ENCODE measurements at places on chromosomes 12 and 14.

GRCh38 chr12:12606781-12607589 is 4.7 kb upstream of the CREBL2 start:
- DNase-seq = no peak

DNA sequence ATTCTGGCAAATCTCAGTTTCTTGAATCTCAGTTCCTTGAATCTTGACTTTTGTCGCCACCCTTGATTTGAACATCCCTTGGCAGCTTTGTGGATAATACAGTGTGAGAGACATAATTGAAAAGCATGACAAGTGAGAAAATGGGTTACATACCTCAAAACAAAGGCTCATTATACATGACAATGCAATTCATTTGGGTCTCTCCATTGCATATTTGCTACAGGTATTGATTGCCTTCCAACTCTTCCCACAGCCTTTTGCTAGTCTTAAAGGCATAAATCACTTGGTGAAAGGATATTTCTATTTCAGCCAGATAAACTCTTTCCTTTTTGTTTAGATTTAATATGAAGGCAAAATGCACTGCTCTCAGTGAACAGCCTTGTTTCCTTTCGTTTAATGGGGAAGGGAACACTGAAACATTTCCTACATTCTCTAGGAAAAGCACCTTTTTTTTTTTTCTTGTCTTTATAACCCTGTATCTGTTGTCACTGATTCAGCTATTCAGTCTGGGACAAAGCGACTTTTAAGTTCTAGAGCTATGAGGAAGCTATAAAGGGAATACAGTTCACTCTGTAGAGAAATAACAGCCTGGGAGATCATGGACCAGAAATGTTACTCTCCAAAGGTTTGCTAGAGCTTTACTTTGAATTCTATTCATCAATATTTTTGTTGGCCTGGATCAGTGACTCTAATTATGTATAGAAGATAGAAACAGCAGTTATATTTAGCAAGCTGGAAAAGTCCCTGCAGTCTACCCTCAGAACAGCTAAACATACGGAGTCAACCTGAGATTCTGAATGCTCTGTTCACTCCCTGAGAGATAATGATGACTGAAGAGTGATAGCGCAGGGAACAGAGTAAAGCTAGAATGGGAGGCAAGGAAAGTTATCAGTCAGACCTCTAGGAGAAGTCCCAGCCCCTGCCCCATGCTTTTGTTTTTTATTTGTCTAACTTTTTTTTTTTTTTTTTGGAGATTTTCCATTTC is 311.4 kb downstream of the RGS6 start:
- DNase-seq = no peak

DNA sequence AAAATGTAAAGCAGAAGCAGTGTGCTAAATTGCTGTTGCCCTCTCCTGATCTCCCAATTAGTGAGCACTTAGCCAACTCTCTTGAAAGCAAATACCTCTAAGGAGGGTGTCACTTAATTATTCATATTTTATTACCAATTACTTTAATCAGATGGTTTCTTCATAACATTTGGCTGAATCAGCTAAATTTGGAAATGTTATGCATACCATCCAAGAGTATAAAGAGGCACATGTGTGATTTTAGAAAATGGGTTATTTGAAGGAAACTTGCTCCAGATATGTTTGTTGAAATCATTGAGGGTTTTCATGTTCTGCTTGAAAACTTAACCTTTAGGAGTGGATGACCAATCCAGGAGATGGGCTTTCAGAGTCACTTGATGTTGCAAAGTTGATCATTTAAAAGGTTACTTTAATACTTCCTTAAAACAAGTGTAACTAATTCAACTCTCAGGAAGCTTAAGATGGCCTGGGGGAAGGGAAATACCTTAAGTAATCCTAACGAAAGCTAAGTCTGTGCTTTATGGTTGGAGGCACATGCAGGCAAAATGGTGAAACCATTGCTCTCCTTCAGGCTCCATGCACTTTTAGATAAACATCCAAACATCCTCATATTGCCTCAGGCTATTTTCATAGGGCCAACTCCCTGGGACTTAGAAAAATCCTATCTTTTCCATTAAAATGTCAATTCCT is 434.5 kb downstream of the MDGA2 start:
- DNase-seq = no peak

DNA sequence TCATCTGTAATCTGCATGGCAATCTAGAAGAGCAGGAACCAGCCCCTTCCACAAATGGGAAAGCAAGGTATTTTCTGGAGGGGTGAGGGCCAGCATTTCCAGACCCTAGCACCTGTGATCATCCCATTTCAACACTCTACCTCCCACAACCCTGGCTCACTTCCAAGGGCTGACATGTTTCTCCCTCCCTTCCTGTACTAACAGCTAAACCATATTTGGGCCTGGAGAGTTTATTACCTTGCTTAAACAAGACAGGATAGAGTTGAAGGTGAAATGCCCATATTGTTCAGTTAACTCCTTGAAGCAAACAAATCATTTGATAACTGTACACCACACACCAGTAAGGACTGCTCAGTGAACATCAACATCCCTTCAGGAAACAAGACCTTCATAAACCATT is 158.4 kb downstream of the PPM1H start:
- DNase-seq = no peak

DNA sequence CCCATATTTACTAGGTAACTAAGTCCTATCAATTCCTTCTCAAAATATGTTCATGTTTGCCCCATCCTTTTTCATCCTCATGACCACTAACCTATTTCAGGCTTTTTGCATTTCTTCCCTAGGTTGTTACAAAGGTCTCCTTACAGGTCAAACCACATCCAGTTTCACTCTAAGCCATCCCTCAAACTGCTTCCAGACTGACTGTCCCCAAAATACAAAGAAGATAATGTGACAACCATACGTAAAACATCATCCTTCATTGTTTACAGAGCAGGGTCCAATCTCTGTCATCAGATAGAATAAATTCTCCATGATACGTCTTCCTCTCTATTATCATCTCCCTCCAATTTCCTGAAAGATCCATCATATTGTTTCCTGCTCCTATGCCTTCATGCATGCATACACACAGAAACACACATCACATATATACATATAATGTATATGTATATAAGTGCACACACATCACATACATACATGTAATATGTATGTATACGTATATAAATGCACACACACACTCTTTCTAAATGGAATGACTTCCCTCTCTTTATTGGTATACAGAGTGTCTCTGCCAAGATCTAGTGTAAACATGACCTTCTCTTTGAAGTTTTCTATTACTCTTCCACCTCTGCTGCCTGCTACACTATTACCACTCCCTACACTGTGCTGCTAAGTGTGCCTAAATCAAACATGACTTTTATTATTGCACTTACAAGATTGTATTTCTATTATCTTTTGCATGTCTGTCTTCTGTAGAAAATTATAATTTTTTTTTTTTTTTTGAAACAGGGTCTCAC is 30.7 kb upstream of the EPS8 start:
- no peak for DNase-seq

DNA sequence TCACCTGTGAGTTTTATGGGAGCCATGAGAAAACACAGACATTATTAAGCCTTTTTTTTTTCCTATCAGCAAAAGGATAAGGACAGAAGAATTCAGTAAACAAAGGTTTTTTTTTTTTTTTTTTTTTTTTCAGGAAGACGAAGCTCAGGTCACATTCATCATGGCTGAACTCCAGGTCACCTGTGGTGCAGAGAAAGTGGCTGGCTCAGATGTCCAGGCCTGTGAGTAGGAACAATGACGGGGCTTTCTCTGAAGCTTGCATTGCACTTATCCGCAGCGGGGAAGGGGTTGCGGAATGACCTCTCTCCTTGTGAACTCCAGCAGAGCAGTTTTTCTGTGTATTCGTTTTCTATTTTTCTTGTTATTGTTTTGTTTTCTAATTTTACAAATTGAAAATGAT is 759.6 kb upstream of the TMEM132C start:
- no peak for DNase-seq

DNA sequence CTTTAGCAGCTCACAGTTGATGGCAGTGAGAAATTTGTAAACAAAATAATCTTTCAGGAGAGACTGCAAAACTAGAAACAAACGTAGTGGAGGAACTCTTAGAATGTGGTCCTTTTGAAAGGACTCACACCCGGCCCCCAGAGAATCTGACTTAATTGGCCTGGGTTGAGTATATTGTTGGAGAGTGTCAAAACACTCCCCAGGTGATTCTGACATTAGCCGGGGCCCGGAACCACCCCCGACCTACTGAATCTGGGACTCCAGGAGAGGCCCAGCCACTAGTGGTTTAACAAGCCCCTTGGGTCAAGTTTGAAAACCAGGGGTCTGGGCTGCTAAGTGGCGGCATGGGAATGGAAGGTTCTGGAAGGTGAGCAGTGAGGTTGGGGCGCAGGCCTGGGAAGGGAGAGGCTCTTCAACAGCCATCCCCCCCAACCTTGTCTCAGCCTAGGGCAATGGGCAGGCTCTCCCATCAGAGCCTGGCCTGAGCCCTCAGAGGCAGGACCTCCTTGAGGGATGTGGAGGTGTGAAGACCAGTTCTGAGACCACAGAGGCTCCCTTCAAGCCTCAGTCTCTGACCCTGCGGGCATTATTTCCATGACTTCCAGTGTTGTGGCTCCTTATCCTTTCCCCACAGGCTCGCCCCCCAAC is 1.1 kb upstream of the ELK3 start:
- DNase-seq = no peak

DNA sequence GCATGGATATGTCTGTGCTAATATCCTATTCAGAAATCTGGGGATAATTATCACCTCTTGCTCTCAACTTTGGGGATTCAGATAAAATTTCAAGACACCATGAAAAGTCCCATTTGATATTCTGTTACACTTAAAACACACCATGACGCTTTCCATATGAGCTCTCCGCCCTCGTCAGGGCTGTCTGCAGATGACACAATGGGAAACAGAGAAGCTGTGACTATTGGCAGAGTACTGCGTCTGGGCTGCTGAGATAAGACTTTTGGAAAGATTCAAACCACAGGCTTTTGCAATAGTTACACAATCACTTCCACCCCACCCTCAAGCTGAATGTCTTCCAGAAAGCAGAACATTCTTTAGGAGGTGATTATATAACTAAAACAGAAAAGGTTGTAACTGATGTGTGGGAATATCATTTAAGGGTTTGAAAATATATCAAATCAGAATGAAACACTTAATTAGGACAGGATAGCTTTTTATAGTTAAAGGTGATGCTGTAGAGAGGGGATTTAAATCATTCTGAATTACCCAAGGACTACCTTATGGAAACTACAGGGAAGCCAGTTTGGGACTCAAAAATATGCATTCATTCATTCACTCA is 75.3 kb upstream of the TMPO start:
- DNase-seq = no peak

- DNase-seq = no peak
Observed at GRCh38 chr14:79758985-79759384, 452.3 kb downstream of the DIO2 start.
